Panc1 (cell line): ENCODE measurements at places on chromosomes 2 and 18. TPM values are rescaled to one million over a fixed set of nuclear protein-coding genes. Genes with fewer than 3 reads are reported as not detected.
A peak's percentile ranks its signal among the peaks of the same experiment; 100 is the strongest.

The LOXHD1 gene
- not detected for total RNA-seq

The CLASP1 gene
- total RNA-seq: 49.2 TPM

The RNF144A gene
- 5.4 TPM for total RNA-seq

The GKN1 gene
- total RNA-seq: not detected

The ANKRD30BL gene
- total RNA-seq: not detected

The PID1 gene
- 2.9 TPM for total RNA-seq

The PHLPP1 gene
- 6.3 TPM for total RNA-seq

The CYTIP gene
- total RNA-seq: 0.57 TPM

The ZFP36L2 gene
- 46.3 TPM for total RNA-seq

The RHOB gene
- 38.9 TPM for total RNA-seq

The COL3A1 gene
- 6.9 TPM for total RNA-seq

The ANKRD62 gene
- total RNA-seq: not detected

The DRC1 gene
- total RNA-seq: 0.18 TPM

GRCh38 chr18:49487711-49488310, 777 bp upstream of the C18orf32 start:
- no peak for DNase-seq

DNA sequence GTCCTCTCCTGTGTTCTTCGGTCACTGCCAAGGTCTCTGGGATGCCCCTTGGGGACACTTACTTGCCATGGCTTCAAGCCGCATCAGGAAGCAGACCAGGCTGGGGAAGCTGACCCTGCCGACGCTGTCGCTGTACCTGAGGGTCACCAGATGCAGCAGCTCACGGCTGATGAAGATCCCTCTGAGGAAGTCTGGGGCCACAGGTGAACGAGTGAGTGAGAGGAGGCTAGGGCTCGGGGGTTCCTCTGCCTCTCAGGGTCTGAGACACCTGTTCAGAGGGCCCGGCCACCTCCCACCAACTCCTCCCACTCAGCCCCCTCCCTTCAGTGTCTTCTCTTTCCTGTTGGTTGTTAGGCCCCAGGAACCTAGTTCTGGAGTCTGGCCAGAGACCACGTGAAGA, 74.9 kb downstream of the CAPN13 start:
- DNase-seq: no peak

DNA sequence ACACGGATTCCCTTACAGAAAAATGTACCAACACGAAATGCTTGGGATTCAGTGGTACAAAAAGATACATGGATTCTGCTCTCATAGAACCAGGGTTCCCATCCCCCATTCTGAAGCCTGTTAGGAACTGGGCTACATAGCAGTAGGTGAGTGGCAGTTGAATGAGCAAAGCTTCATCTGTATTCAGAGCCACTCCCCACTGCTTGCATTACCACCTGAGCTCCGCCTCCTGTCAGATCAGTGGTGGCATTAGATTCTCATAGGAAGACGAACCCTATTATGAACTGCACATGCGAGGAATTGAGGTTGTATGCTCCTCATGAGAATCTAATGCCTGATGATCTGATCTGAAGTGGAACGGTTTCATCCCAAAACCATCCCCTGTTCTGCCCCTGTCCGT, 246.4 kb downstream of the DYM start:
- DNase-seq: no peak

DNA sequence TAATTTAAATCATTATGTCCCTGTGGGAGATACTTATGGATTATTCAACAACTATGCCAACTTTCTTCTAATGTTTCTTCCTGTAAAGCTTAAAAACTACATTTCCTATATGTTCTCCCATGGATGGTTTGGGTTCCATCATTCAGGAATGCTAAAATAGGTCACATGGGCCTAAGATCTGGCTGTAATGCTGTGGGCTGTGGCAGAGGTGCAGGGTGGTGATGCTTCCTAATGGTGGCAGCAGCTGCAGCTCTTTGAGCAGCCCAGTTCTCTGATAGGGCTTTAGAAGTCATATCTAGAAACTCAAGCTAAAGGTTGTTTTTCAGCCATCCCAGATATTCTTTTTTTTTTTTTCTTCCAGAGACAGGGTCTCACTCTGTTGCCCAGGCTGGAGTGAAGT, 266.1 kb downstream of the ZNF385B start:
- DNase-seq: no peak

DNA sequence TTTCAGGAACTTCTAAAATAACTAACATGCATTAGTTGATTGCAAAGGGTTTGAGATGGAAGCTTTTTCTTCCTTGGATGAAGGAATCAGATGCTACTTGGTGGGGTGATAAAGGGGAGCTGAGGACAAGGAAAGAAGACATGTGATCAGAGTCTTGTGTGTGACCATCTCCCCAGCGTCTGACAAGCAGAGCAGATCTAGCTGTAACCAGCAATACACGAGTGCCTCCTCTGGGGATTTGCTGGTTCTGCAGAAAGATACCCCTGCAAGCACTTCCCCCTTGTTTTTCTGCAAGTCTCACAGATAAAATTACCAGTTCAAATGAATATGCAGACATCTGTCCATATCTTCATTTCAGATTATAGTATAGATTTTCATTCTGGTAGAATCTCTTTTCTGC, 2.7 kb downstream of the CDH7 start:
- DNase-seq: peak; percentile 18

DNA sequence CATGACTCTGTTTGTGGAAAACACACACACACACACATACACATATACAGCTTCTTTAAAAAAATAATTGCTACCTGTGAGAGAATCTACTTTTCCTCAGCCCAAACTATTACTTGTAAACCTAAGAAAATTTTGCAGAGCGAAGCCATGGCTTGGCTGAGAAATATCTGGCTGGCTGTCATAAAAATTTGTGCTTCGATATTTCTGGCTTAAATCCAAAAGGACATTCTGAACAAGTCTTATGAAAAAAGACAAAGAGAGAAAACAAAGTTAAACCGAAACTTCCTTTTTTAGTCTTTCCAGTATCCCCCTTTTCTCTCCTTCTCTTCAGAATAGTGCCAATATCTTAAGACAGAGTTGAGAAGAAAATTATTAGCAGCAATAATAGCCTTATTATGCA, 2048.0 kb downstream of the SUCLG1 start:
- DNase-seq: no peak

DNA sequence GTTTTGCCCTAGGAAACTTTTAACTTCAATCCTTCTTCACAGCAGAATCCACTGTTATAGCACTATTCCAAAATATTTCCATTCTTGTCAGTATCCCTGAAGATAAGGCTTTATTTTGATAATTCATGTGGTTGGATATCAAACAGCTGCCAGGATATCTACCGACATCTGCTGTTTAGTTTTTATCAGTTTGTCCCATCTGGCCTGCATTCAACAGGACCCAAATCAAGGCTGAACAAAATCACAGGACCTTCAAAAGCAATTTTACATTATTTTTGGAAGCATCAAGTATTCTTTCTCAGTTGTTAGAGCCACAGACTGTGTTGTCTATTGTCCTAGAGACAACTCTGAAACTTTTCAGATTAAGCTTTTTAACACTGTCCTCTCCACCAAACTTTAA, 429.0 kb upstream of the PIK3C3 start:
- no peak for DNase-seq

DNA sequence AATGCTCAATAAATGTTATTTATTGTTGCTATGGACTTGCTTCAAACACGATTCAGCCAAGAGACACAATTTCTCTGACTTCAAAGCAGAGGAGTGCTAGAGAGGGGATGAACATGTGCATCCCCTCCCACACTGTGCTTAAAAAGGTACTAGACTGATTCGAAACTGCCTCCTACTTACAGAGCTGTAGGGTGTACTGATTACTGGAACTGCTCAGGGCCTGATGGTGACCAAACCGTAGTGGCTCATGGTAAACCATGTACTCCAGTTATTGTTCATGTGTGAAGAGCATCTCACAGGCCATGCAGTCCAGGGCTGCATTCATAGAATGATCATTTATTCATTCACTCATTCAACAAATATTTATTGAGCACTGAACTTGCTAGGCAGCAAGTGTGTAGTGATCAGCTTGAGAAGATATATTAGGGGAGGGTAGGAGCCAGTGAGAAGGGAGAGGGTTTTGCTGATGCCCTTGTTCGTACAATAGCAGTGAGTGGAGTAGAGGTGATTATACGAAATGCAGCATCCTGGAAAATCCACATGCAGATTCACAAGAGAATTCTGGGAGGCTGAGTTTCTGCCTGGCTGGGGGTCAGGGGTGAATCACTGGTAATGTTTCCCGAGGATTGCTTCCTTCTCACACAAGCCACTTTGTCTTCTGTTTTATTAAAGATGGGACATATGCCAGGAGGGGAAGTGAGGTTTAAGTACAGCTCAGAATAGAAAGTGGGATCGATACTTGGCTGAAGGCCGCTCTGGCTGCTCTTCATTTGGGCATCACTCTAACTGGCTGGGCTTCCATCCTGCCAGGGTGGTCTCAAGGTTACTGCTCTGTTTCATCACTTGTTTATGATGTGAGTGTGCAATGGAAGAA, 245.4 kb downstream of the RAD51AP2 start:
- DNase-seq: no peak

- no peak for DNase-seq
These were observed 1067.4 kb upstream of the DDX18 start for GRCh38 chr2:116747103-116747502.

DNA sequence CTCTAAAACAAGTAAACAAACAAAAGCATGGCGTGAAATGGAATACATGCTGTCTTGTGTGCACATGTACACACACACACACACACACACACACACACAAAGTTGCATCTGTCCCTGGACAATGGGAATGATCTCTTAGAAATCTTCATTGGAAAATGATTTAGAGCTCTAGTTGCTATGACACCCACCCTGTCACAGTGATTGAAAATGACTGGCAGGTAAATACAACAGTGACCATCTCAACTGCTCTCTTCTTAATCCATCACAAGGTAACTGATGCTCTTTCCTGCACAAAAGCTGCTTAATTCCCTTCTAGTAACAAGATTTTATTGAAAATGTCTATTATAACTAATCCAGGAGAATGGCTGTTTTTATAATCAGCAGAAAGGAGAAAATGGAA, 1011.7 kb upstream of the GYPC start:
- no peak for DNase-seq

GRCh38 chr2:133574620-133575019, 6.4 kb upstream of the NCKAP5 start:
- DNase-seq: no peak

DNA sequence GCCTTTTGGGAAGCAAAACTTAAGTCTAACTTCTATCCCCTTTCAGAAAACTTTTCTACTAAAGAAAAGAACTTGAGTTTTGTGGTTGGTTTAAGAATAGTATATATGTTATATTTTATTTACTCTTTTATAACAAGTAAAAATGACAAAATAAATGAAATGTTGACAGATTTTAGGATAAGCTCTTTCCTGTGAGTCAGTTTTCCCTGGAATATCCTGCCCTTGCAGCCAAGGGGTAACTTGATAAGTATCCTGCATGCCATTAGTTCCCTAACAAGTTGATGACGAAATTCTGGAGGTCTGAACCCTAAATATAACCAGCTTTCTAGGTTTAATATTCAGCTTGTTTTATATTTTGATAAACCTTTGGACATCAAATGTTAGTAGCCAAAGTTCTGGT, 7.3 kb upstream of the HTR2B start:
- no peak for DNase-seq

DNA sequence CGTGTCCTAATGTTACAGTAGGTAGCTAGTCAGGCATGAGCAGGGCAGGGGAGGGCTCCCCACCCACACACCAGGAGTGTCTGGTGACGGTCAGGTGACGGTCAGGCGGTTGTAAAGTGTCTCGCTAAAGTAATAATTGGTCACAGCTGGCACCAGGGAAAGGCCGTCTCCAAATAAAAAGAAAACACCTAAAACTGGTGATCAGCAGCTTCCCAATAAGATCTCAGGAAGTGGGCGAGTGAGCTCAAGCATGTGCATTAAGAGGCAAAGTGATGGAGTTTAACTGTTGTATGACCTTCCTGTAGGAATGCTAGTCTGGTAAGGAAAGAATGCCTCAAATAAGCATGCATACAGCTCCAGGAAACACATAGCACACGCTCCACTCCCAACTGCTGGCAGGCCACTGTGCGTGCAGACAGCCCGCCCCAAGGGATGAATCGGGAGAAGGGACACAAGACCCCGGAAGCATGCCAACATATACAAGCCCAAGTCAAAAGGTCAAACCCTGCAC, 177.1 kb downstream of the RNF144A start:
- no peak for DNase-seq

GRCh38 chr2:205733648-205734047, 51.3 kb downstream of the NRP2 start:
- DNase-seq: no peak

- no peak for DNase-seq
These were observed 93.1 kb downstream of the ZFP36L2 start for GRCh38 chr2:43133336-43133707.

DNA sequence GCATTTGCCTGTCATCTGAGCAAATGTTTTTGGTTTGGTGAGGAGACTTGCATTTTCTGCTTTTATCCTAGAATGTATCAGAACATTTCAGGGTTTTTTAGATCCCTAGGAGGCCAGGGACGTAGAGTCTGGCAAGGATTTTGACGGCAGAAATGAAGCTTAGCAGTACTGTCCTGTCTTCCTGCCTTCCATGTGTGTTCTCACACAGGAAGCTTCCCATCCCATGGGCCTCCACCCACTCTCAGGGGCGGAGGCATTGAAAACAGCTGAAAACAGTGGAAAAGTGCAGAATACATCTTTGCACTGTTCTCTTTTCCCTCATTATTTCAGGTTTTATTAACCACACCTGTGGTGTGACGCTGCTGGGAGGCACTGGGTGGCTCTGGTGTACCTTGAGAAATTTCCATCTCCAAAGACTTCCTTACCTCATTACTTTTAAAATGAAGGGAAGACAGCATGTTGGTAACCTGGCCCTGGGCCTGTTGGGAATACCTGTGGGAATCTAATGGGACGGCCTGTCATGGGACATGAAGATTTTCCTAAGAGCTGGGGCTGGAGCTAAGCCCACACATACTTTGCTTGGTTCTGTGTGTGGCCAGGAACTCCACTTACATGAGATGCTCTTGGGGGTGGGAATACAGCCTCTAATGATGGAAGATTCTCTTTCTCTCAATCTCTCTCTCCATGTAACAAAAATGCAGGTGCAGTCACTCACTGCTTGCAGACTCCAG, 20.5 kb downstream of the PCARE start:
- no peak for DNase-seq

DNA sequence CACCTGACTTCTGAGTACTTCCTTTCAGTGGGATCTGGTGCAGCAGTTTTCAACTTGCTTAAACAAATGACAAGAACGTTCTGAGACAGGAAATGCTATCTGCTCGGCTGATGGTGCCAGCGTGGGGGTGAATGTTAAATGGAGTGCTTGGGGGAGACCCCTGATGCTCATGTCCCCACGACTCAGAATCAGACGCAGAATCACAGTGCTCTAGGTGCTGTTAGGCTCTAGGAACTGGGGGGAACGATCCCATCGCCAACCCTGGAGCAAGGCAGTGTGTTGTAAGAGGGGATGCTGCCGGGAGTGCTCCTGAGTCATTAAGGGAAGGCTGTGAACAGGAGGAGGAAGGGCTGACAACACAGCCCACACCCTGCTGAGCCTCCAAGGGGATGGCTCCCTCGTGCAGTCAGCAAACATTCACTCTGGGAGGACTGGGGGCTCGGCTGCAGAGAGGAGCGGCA, 34.1 kb upstream of the KCNF1 start:
- no peak for DNase-seq

- DNase-seq: peak; percentile 56
These were observed 102.9 kb upstream of the SLC8A1 start for GRCh38 chr2:40554665-40555294.
